ENCODE measurements at places on chromosomes 6 and 20. TPM values are rescaled to one million over a fixed set of nuclear protein-coding genes. Genes with fewer than 3 reads are reported as not detected.
A peak's percentile ranks its signal among the peaks of the same experiment; 100 is the strongest.

DNA sequence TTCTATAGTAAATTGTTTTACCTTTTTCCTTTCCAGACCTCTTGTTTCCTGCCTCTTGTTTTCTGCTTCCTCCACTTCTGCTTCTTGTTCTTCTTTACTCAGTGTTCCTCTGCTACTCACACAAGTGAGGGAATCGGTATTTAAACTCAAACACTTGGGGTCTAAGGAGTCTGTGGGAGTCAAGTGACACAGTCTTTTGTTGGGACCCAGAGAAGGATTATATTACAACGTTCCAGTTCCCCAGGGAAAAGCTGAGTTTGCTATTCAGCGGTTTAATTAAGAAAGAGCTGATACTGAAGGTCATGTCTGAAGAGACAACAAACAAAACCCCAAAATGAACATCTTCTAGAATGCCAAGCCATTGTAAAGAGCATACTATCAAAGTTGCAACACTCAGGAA, 107.8 kb upstream of the CITED2 start:
- no peak for DNase-seq

DNA sequence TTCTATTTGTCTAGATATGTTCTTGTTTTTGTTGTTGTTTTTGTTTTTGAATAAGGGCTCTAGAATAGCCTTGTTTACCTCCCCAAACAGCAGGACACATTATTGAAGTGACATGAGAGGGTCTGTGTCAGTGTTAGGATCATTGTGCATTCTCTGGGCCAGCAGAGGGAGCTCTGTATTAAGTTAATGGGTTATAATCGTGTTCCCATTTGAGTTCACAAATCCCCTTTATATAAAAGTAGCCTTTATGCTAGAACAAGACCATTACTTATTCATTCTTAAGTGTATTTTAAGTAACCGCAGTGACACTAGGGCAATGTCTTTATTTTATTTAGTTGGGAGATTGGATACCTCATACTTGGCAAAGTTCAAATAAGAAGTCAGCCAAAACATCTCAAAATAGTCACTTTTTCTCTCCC, 44.8 kb downstream of the STK4 start:
- peak; percentile 80 for DNase-seq

The ZSWIM3 gene
- total RNA-seq = 8.1 TPM

The BTN1A1 gene
- not detected for total RNA-seq

- no peak for DNase-seq
Measured at GRCh38 chr20:2749343-2749950, 51.0 kb downstream of the CPXM1 start.

The EDN1 gene
- total RNA-seq = 8.6 TPM

DNA sequence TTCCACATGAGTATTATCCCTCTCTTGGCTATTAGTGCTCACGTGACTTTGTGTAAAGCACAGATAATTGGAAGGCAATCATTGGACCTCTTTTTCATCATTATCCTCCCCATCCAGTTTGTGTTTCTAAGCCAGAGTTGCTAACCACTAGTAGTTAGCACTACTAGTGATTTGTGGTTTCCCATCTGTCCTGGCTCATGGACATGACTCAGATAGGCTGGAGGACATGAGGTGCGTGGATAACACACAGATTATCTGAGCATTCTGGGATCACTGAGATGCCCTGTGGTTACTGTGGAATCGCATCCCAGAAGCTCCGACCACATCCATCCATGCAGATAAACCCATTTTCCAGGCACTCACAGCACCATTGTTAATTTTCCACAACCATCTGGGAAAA, 123.8 kb upstream of the NAA20 start:
- no peak for DNase-seq

GRCh38 chr20:43689165-43689564, 22.3 kb downstream of the MYBL2 start:
- DNase-seq = no peak

- DNase-seq = no peak
Measured at GRCh38 chr6:157171801-157172200, 151.5 kb downstream of the TMEM242 start.

The PBOV1 gene
- not detected for total RNA-seq

GRCh38 chr6:69825904-69826303, 29.1 kb upstream of the LMBRD1 start:
- DNase-seq = peak; percentile 33

Data from IMR-90 (cell line).